ENCODE measurements at places on chromosomes 13 and 19.
A peak's percentile ranks its signal among the peaks of the same experiment; 100 is the strongest.

DNA sequence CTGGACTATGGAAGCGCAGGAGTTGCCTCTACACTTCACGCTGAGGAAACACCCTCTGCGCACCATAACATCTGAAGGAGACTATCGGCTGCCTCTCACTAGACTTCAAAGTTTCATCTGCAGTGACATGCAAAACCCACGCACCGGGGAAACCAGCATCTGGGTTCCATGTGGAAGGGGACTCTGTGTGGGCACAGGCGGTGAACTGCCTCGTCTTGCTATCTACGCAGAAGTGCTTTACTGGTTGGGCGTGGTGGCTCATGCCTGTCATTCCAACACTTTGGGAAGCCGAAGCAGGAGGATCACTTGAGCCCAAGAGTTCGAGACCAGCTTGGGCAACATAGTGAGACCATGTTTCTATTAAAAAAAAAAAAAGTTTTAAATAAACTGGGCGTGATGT lies 116.4 kb downstream of the STK24 start:
- no peak for DNase-seq

- DNase-seq = no peak
These were observed 7.0 kb upstream of the FOXO1 start for GRCh38 chr13:40673414-40673813.

DNA sequence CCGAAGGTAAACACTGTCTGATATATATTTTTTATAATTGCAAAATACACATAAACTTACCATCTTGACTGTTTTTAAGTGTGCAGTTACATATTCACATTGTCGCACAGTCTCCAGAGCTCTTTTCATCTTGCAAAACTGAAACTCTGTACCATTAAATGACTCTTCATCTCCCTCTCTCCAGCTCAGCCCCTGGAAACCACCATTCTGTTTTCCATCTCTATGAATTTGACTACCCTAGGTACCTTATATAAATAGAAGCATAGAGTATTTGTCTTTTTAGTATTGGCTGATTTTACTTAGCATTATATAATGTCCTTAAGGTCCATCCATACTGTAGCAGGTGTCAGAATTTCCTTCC lies 45.8 kb downstream of the LRCH1 start:
- no peak for DNase-seq

GRCh38 chr19:54168174-54168917 lies 4.6 kb downstream of the TMC4 start:
- DNase-seq = peak; percentile 89

DNA sequence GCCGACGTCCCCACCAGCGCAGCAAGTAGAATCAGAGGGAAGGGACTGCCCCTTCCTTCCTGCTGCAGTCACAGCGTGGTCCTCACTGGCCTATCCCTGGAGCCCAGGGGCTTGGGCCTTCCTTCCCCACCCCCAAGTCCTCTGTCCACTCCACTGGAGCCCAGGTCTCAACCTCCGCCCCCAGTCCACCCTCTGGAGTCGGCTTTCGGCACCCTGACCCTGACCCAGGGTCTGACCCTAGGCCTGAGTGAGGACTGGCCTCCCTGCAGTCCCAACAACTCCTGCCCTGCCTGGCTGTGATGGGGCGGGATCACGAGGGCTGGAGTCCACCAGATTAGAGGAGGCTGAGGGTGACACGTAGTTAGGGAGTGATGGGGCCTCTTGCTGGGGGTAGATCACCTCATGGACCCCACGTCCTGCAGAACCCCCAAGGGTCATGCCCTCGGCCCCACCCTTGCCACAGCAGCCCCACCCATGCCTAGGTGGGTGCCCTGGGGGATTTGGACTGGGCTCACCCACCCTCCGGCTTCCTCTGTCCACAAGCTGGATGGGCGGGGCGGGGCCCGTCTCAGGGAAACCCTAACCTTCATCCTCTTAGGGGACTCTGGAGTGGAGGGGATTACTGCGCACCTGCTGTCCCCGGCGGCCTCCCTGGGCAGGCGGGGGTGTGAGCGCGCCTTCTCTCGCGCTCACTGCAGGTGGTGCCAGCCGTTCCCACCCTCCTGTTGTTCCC lies 3.8 kb downstream of the RAX2 start:
- no peak for DNase-seq

DNA sequence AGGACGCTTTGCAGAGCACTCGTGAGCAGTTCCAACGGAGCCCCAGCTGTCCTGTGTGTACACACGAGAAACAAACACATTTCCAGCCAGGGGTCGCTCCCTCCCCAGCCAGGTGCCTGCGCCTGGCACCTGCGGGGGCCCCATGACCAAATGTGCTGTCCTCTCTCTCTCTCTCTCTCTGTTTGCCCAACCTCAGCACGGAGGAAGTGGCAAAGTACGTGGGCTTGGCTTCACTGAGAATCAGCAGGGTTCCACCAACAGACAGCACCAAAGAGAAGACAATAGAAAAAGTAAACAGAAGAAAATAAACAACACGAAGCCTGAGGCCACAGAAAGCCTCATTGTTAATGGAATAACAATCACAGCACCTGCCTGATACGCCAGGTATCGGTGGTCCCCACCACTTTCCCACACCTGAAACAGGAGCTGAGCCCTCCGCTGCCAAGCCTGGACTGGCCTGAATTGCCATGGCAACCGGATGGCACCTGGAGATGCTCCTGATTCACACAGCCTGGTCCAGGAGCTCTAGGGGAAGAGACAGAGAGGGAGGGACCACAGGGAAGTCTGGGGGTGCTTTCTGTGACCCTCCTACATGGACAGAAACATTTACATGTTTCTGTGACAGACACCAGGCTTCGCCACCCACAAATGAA lies 103.9 kb upstream of the CACNA1A start:
- no peak for DNase-seq

GRCh38 chr13:104766319-104766718 lies 1700.1 kb upstream of the SLC10A2 start:
- no peak for DNase-seq

DNA sequence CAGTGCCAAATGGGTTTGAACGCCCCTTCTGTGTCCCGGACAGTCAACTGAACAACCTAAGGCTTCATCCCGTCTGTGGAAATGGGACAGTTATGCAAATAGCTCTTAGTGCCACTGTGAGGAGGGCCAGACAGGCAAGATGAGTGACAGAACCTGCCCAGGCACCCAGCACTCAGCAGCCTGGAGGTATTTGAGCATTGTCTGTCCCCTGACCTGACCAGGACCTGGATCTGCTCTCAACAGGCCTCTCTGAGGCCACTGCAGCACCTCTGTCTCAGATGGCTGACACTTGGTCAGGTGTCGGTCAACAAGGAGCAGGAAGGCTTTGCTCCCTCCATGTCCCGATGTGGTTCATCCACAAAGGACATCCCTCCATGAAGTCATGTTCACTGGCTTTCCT lies 67.9 kb downstream of the CCDC70 start:
- no peak for DNase-seq

GRCh38 chr13:70908795-70909194 lies 800.5 kb upstream of the KLHL1 start:
- DNase-seq = no peak

DNA sequence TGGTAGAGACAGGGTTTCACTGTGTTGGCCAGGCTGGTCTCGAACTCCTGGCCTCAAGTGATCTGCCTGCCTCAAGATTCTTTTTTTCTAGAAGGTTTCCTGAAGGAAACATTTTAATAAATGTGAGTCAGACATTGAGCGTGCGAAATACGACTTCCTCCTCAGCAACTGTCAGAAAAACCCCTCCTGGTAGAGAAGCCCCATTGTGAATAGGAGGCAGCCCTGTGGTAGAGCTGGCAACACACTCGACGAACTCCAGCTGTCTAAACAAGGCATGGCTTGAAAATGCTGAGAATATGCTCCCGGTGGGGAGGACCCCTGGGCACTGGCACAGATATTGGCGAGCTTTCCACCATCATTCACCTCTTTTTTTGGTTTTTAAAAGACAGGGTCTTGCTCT lies 9.8 kb downstream of the ZNF333 start:
- no peak for DNase-seq

GRCh38 chr13:110676595-110677587 lies 29.0 kb downstream of the CARS2 start:
- DNase-seq = no peak

DNA sequence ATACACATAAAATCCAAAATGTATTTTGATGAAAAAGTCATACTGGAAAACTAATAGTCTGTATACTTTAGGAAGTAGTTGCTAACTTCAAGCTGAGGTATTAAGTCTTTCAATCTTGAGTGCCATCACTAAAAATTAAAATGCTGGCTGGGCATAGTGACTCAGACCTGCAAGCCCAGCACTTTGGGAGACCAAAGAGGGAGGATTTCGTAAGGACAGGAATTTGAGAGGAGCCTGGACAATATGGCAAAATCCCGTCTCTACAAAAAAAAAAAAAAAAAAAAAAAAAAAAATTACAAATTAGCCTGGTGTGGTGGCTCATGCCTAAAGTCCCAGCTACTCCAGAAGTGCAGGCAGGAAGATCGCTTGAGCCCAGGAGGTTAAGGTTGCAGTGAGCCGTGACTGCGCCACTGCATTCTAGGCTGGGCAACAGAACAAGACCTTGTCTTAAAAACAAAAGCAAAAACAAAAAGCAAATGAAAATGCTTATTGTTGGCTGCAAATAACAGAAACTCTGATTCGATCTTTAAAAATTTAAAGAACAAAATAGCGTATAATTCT lies 1994.2 kb upstream of the PCDH20 start:
- no peak for DNase-seq

DNA sequence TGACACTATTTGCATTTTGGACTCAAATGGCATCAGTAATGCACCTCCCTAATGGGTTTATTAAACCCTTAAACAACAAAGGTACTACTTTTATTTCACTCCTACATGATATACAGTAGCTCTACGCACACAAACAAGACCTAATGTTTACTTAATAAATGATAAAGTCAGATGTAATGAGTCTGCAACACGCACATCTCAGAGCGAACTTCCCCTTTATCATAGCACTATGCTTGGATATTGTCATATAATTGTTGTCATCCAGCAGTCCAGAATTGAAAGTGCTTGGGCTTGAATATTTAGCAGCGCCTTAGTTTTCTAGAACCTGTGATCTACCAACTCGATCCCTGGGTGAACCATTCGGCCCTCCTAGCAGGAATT lies 772 bp downstream of the PARP4 start:
- DNase-seq = no peak

DNA sequence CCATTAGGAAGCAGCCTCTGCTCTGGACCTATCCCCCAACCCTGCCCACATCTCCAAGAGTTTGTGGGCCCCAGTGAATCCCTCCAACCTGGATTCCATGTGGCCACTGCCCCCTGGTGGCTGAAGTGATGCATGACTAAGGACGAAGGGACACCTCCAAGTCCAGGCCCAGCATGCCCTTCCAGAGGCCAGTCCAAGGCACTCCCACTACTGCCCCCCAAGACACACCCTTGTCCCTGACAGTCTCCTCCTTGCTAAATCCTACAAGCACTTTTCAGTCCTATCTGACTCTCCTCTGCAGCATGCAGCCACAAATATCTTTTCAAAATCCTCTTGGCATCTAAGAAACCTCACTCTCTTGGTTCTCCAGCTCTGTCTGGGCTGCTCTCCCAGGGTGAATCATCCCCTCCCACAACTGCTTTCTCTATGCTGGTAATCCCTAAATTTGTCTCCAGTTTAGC lies 33.0 kb downstream of the DEDD2 start:
- DNase-seq = peak; percentile 82

GRCh38 chr19:12935071-12935470 lies 1.6 kb upstream of the FARSA start:
- DNase-seq = no peak
